ENCODE measurements at places on chromosomes 16 and 17.

- no peak for DNase-seq
Measured at GRCh38 chr16:85651629-85652430, 36.9 kb downstream of the GINS2 start.

GRCh38 chr17:81720267-81721071 is 8.4 kb downstream of the SLC25A10 start:
- DNase-seq, result no peak

DNA sequence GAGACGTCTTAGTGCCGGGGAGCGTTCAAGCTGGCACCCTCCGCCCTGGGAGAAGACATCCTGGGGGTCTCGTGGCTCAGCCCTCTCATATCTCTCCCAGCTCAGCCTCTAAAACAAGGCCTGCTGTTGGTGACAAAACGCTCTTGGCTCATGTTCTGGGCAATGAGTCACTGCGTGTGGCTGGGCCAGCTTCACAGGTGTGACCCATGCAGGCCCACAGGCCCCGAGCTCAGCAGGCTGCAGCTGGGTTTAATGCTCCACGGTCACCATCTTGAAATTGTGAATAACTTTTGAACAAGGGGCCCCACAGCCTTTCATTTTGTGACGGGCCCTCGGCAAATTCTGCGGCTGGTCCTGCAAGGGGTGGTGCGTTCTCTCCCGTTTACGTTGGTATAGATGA is 22.4 kb downstream of the GAA start:
- DNase-seq, result no peak

GRCh38 chr17:8976638-8977037 is 11.1 kb upstream of the PIK3R5 start:
- DNase-seq, result no peak

GRCh38 chr17:35183332-35183731 is 10.9 kb downstream of the SLC35G3 start:
- DNase-seq, result no peak

GRCh38 chr16:7031031-7031430 is 301.6 kb upstream of the RBFOX1 start:
- no peak for DNase-seq

DNA sequence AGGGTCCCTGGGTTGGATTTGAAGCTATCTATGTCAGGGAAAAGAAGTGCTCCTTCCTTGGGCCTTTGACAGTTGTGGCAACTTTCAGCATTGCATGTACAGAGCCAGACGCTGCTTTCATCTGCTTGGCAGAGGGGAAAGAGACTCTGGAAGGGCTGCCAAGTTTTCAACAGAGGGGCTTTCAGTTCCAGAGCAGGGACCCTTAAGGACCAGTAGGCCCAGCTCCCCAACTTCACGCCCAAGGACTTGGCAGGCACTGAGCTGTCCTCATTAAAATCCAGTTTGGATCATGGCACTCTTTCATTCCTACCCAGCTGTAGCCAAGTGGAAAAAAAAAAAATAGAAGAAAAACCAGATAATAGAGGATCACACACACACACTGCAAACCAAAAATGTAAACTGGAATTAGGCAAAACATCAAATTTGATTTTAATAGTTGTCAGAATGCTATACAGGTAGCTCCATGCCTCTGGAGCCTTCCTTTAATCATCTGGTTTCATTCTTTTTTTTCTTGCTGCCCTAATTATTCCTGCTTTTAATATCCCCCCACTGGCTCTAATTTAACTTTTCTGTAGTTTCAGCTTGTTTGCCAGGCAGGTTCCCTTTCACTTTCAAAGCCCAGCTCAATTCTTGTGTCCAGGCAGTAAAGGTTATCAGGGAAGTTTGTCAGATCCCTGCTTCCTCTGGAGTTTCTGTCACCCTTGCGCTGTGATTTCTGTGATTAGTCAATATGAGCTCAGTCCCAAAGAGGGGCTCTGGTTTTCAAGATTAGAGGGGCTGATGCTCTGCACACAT is 702.6 kb upstream of the CDH8 start:
- DNase-seq, result no peak

- DNase-seq, result peak; percentile 33
Measured at GRCh38 chr16:3157229-3158025, 22.6 kb downstream of the ZNF213 start.

DNA sequence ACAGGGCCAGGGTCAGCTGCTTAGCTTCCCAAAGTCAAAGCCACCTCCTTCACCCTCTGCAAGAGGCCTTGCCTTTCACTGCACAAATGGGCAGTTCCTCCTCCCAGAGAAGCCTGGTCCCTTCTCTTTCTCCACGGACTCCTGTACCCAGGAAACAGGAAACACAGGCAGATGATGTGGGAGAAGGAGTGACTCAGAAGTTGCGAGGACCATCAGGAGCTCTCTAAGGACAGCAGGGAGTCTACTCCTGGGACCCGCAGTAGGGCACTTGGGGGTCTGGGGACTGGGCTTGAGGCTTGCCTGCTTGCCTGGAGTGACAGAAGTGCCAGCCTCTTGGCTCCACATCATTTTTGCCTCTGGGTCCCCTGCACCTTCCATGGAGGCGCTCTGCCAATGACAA is 47.4 kb upstream of the KSR1 start:
- no peak for DNase-seq

DNA sequence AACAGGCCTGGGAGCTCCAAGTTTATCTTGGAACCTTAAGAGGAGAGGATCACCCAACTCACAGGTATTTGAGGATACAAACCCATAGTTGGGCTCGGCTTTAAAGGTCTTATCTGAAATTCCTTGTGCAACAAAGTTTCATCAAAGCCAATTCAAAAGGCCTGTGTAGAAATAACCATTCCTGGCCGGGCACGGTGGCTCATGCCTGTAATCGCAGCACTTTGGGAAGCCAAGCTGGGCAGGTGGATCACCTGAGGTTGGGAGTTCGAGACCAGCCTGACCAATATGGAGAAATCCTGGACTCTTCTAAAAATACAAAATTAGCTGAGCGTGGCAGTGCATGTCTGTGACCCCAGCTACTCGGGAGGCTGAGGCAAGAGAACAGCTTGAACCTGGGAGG is 28.7 kb downstream of the C16orf54 start:
- no peak for DNase-seq

GRCh38 chr17:82059272-82060000 is 6.2 kb downstream of the DUS1L start:
- DNase-seq, result no peak

DNA sequence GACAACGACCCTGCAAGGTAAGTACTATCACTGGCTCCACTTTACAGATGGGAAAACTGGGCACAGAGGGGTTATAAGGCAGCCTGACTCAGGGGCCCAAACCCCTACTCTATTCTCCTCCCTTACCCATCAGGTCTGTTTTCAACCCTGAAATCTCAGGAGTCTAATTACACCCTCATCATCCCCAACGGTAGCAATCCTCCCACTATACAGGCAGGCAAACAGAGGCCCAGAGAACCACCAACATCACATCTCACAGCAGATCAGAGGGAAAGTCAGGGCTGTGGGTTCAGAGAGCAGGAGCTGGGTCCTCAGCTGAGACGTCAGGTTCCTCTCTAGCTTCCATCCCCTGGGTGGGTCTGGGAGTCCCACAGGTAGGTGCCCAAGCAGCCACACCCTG is 16.5 kb downstream of the JUP start:
- no peak for DNase-seq

- DNase-seq, result no peak
Measured at GRCh38 chr16:75244844-75245758, 6.3 kb downstream of the BCAR1 start.

- DNase-seq, result no peak
Measured at GRCh38 chr17:17877529-17878358, 41.0 kb upstream of the SREBF1 start.

Data from activated T-cell treated with anti-CD3 and anti-CD28 coated beads for 1 hour (primary cell).